ENCODE measurements at places on chromosomes 5 and 9.

- DNase-seq, result no peak
These were observed 19.2 kb downstream of the SIL1 start for GRCh38 chr5:139178935-139179334.

DNA sequence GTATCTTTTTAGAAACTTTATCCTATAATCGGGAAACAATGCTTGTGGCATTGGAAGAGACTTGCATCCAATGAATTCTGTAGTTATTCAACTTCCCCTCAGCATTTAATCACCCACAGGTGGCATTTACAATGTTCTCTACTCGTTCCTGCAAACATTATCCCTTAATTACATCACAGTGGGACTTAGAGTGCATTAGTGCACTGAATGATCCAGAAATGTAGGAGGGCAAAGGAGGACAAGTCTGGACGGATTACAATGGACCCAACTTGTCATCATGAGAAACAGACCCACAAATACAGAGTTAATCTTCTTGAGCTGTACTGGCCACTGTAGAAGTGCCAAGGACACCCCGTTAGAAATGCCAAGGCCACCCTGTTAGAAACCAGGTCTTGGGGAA is 129.1 kb downstream of the DOCK8 start:
- DNase-seq, result no peak

DNA sequence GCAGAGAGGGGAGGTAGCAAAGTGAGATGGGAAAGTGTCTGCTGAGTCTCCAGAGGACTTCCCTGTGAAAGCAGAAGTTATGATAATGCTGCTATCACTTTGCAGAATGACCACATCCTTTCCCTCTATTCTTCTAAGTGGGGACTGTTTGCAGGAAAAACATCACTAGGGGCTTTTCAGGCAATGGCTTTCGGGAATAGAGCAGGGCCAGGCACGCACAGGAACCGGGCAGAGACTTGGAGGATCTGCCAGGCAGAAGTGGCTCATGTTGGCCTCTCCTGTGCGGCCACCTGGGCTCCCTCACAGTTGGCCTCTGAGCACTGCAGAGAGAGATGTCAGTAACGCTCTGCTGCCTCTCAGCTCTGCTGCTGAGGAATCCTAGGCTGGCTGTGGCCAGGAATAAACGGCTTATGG is 214.7 kb downstream of the MAST4 start:
- no peak for DNase-seq

- no peak for DNase-seq
These were observed 51.4 kb upstream of the COL15A1 start for GRCh38 chr9:98892288-98892687.

Data from left forelimb (tissue), 1 donor.